ENCODE measurements at places on chromosomes 5 and 9.

DNA sequence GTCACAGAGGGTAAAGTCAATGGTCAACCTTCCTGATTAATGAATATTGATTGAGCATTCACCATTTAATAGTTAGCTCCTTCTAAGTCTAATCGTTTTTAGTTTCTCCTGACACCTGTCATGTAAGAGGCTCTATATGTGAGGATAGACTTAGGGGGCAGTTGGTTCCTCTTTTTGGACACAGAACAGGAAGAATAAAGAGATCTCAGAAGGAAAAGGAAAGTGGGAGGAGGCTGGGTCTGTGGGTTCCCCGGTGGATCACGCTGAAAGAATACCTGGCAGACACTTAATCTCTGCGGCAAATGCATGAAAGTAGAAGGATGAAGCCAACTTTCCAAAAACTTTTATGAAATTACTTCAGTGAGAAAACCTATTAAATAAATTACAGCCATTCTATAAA, 98.4 kb downstream of the PDE4D start:
- no peak for DNase-seq

DNA sequence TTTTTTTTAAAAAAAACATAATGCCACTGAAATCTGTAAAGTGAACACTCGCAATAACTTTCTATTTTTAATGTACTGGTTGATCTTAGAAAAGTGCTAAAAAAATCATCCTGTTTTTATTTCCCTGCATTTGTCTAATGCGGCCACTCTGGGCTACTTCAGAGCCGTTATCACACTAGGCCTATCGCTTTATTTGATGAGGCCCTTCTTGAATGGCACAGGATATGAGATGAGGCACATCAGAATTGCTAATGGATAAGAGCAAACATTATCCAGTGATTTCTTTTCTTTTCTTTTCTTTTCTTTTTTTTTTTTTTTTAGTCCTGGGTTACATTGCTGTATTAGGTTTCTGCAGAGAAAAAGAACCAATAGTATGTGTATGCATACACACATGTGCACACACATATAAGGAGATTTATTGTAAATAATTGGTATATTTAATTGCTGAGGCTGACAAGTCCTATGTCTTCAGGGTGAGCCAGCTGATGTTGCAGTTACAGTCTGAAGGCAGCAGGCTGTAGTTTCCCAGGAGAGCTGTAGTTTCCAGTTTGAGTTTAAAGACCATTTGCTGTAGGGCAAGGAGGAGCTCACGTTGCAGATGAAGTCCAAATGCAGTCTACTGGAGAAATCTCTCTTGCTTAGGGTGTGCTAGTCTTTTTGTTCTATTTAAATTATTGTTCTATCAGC, 391.7 kb downstream of the MED10 start:
- DNase-seq, result no peak

GRCh38 chr5:110460837-110461236, 265.6 kb downstream of the TMEM232 start:
- DNase-seq, result no peak

GRCh38 chr5:140108093-140109017, 5.6 kb upstream of the PURA start:
- DNase-seq, result no peak

DNA sequence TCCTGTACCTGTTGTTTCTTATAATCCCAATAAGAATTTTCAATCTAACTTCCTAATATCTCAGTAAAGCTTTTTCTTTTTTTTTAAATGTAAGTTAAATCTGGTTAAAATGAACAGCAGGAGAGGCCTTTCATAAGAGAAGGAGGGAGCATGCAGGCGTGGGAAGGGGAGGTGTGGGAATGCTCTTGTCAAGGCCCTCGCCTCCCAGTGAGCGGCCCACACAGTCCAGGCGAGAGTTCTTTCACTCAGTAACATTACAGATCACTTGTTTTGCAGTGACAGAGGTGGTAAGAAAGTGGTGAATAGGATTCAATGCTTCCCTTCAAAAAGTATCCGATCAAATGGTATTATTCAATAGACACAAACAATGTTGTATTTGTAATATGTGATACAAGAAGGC, 125.0 kb downstream of the EPB41L4A start:
- DNase-seq, result no peak

- no peak for DNase-seq
Observed at GRCh38 chr9:95237336-95237735, 80.2 kb downstream of the FANCC start.

DNA sequence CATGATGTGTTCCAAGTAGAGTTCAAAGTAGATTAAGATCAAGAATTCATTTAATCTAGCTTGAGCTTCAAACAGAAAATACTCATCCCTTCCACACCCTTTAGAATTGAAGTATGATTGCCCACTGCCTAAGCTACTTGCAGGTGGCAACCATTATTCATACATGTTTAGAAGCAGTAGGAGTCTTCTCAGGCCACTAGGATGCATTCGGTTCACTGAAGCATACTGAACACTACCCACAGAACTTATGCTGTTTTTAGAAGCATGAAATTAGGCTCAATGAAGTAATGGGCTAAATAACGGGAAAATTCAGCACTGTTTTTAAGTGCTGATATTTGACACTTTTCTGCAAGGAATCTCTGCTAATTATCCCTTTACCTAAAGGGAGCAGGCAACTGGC, 263.4 kb downstream of the DEPDC1B start:
- no peak for DNase-seq

DNA sequence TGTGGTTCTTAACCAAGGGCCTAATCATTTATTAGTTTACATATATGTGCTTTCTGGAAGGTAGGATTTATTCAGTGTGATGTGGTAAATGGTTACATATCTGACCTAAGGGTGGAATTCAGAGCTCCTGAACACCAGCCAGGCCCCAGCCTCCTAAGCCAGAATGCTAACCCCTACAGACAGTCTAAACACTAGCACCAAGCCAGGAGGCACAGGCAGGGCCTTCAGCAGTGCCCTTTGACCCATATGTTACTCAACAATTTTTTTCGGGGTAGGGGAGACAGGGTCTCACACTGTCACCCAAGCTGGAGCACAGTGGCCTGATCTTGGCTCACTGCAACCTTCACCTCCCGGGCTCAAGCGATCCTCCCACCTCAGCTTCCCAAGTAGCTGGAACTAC, 40.3 kb downstream of the PRKACG start:
- DNase-seq, result no peak

DNA sequence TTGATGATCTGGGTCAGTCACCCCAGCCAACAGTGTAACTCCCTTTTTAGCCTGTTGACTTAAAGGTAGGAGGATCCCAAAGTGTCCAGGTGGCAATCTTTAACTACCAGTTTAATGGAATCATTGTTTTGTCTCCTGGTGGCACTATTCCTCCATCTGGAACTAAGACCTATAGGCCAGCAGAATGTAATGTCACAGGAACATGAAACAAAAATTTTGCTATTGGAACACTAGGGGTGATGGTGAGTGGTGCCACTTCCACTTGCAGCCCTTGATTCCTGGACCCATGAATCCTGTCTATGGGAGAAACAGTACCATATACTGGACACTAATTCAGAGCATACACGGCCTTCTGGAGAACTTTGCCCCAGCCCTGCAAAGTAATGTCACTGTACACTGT, 219.5 kb upstream of the RASA1 start:
- DNase-seq, result no peak

DNA sequence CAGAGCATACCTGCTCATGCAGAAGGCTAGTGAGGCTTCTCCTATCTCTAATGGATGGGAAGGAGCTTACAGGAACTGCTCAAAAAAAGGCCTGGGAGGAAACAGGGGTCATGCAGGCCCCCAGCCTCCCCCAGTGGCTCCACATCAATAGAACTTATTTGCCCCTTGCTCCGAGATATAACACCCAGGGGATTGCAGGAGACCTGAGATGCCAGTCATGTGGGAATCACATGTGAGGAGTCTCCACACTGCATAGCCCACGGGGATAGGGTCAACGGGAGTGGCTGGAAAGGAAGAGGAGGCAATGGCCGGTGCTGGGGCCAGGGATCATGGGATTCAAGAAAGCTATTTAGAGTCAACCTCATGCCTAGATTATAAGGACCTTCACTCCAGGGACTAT, 76.2 kb downstream of the NRG2 start:
- no peak for DNase-seq

- DNase-seq, result no peak
Observed at GRCh38 chr9:38677660-38678303, 42.2 kb downstream of the FAM240B start.

DNA sequence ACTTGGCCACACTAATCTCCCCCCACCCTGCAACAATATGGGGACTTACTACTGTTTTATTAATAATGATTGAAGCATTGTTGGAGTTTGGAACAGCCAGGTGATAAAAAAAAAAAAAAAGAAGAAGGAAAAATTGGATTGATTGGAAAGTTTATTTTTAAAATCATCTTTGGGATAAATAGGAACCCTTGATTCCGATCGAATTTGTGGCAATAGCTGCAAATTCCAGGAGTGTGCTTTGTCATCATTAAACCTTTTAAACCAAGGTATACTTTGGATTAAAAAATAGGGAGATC, 907 bp upstream of the NR2F1 start:
- no peak for DNase-seq

- DNase-seq, result no peak
Observed at GRCh38 chr9:38205279-38205678, 136.3 kb upstream of the SHB start.

- DNase-seq, result no peak
Observed at GRCh38 chr5:159780246-159780645, 136.0 kb upstream of the ADRA1B start.

GRCh38 chr9:122860319-122861142, 32.1 kb upstream of the PDCL start:
- DNase-seq, result no peak

- no peak for DNase-seq
Observed at GRCh38 chr5:67353500-67354450, 157.2 kb upstream of the CD180 start.

DNA sequence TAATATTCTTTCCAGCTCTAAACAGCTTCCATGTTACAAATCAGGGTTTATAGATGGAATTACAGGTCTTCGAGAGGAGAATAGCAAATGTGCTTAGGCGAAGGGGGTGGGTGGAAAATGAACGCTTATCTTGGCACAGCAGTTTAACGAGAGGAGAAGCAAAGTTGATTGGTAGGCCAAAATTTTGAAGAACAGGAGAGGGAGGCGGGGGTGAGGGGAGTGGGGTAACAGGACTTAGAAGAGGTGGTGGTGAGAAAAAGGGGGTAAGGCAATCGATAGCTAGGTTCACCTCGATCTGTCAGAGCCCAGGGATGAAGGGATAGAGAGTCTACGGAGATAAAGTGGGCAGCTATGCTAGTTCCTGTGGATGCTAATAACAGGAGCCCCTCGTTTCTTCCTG, 764 bp downstream of the ANKRA2 start:
- no peak for DNase-seq

GRCh38 chr5:4387290-4387689, 752.8 kb upstream of the ADAMTS16 start:
- no peak for DNase-seq

- peak; percentile 68 for DNase-seq
Observed at GRCh38 chr5:177389241-177390169, 5.3 kb downstream of the SLC34A1 start.

- DNase-seq, result no peak
Observed at GRCh38 chr9:27750566-27750965, 177.3 kb upstream of the C9orf72 start.

DNA sequence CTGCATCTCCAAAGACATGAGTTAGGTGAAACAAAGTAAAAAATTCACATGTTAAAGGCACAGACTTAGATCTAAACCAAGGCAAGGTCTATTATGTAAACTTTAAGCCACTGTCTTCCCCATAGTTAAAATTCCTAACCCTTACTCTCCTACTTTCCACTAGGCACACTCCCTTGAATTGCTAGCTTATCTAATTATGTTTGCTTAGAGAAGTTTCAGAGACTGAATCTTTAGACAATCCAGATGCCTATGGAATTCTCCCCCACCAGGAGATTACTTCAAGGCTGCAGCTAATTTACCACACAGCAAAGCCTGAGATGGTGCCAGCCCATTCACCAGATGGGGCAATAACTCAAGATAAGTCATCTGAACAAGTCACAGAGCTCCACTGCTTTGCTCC, 803.1 kb upstream of the COX7C start:
- DNase-seq, result no peak

DNA sequence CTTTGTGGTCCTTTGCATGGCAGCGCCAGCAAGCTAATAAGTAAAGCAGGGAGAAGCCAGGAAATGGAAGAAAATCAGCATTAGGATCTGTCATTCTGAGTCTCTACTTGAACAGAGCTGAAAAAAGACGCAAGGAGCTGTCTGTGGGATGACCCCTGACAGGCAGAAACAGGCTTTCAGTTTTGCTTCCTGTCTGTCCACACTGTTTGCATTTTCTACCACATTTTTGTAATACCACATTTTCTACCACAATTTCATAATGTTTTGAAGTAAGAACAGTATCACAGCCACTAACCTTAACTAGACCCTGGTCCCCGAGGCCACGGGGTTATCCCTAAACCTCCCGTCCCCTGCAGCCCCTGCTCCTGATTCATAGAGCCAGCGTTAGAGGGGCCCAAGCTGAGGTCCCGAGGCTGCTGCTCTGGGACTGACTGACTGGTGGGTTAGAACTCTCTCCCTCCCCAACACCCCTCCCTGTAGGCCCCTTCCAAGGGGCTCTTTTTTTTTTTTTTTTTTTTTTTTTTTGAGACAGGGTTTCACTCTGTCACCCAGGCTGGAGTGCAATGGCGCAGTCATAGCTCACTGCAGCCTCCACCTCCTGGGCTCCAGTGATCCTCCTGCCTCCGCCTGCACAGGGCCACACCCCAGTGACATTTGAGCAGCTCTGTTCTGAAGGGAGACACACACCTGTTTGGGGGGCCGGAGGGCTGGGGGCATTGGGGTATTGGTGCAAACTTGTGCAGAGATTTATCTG, 4.0 kb upstream of the CLIC3 start:
- no peak for DNase-seq

GRCh38 chr9:22483528-22484070, 37.0 kb downstream of the DMRTA1 start:
- no peak for DNase-seq

DNA sequence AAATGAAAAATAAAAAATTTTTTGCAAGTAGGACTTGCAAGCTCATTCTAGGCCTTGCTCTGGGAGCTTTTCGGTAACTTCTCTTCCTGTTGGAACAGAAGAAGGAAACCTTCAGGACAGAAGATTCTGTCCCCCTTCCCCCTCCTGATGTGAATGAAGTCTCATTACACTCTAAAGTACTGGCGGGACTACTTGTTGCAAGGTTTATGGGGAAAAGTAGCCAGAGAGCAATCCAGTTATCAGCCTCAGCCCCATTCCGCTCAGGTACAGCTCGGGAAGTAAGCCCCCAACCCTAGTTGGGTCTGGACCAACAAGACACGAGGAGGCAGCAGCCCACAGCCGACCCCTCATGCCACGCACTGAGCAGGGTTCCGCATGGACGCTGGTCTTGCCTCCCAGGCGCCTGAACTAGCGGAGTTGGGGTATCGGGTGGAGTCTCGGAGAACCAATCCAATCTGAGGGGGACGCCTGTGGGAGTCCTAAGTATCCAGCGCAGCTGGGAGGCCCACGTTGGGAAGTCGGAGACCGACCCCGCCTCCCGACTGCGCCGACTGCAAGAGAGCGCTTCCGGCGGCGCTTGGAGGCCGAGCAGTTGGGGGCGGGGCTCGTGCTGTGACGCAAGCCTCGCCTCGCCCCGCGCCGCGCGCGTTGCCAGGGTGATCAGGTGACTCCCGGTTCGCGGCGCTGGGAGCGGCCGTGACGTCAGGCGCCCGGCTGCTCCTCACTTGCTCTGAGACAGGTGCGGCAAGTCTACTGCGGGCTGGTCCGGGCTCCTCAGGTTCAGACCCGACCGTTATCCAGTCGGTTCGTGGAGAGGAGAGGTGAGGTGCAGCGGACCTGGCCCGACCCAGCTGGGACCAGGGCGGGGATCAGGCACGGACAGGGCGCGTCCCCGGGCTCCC, at the start of gene CYSTM1:
CYSTM1 (plus strand) TSS at position 724 of the 902 bp plus-strand sequence. CDS start 19,278 bp downstream, outside the sequence.
- peak; percentile 95 for DNase-seq

- DNase-seq, result peak; percentile 76
Observed at GRCh38 chr5:133977858-133978257, 9.4 kb upstream of the C5orf15 start.
